Aorta (tissue), 5 donors: ENCODE measurements at places on chromosomes 12 and 14. TPM values are rescaled to one million over a fixed set of nuclear protein-coding genes. Genes with fewer than 3 reads are reported as not detected.

- peak; percentile 33 for DNase-seq
- no peaks in the 10 kb centered on the region for H3K4me1 ChIP-seq
- H3K36me3 ChIP-seq = no peaks in the 10 kb centered on the region
- H3K4me3 ChIP-seq = no peak overlapping the region
These were observed 35.2 kb downstream of the RNFT2 start for GRCh38 chr12:116773276-116773731.

Gene MEG3
- total RNA-seq = 246 TPM

DNA sequence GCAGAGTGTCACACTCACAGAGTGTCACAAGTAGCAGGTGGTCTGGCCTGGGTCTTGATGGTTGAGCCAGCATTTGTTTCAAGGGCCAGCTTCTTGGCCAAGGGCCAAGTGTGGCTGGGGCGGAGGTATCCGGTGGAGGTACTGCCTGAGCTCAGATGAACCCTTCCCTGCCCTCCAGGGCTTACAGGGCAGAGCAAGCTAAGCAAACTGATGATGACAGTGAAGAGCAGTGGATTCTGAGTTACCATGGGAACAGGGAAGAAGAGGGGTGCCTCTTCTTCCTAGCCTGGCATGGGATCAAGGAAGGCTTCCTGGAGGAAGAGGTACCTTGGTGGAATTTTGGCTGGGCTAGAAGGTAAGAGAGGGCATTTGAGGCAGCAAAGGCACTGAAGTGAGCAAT lies 35.7 kb downstream of the MVK start:
- H3K36me3 ChIP-seq = no peaks in the 10 kb centered on the region
- H3K27ac ChIP-seq = no peak overlapping the region
- no peaks in the 10 kb centered on the region for H3K27me3 ChIP-seq
- no peak overlapping the region for H3K4me3 ChIP-seq

- no peak overlapping the region for H3K27ac ChIP-seq
- no peak for DNase-seq
- no peaks in the 10 kb centered on the region for H3K27me3 ChIP-seq
These were observed 59.0 kb upstream of the CAPRIN2 start for GRCh38 chr12:30813525-30814294.

DNA sequence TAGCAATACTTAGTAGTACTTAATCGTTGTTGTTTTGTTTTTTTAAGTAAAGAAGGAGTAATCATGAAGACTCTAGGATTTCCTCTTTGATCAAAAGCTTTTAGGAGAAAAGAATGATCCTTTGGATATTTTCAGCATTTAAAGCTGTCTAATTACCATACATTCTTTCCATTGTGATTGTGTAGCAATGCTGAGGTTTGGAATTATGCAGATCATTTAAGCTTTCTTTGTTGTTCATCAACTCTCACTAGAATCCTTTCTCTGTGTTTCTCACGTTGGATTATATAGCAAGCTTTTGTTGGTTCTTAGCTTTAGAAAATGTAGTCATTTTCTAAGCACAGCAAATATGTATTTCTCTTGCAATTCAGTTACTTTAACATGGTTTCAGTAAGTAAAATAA lies 25.8 kb downstream of the CCDC91 start:
- H3K27me3 ChIP-seq = no peaks in the 10 kb centered on the region
- H3K4me1 ChIP-seq = peaks cover 3% of the 10 kb centered on the region
- H3K4me3 ChIP-seq = no peak overlapping the region
- H3K27ac ChIP-seq = no peak overlapping the region
- no peaks in the 10 kb centered on the region for H3K36me3 ChIP-seq

Gene IL31
- not detected for total RNA-seq

Gene GPRC5A
- total RNA-seq = 36.6 TPM

GRCh38 chr14:81826081-81826480 lies 292.4 kb upstream of the SEL1L start:
- no peak overlapping the region for H3K27ac ChIP-seq
- H3K4me1 ChIP-seq = no peaks in the 10 kb centered on the region
- H3K27me3 ChIP-seq = no peaks in the 10 kb centered on the region
- H3K4me3 ChIP-seq = no peak overlapping the region
- no peak for DNase-seq

DNA sequence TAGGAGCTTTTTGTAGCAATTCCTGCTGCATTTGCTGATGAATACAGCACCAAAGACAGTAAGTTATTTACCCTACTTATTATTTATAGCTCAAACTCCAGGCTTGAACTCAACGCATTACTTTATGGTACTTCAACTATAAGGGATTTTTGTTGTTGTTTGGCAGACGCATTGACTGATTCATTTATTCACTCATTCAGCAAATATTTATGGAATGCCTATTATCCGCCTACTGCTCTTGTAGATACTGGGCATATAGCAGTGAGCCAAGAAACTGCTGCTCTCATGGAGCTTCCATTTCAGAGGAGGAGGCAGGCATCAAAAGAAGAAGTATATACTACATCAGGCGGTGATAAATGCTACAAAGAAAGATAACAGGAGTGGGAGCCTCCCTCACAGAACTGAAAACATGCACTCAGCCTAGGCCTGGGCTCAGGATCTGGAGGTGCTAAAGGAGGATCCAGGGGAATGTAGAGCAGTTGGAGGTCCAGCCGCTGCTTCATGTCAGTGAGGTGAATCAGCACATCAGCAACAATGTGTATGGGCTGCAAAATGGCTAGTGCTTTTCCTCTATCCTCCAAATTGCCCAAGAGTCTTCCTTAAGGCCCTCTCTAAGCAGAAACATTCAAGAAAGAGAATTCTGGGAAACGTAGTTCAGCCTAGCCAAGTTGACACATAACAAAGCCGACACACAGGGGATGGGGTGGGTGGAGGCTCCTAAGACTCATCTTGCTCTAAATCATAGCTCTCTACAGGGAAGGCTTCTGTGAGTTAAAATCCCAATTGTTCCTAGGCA lies 157.5 kb downstream of the NRXN3 start:
- H3K27ac ChIP-seq = no peak overlapping the region
- H3K4me3 ChIP-seq = no peak overlapping the region
- no peaks in the 10 kb centered on the region for H3K4me1 ChIP-seq
- H3K36me3 ChIP-seq = no peaks in the 10 kb centered on the region

DNA sequence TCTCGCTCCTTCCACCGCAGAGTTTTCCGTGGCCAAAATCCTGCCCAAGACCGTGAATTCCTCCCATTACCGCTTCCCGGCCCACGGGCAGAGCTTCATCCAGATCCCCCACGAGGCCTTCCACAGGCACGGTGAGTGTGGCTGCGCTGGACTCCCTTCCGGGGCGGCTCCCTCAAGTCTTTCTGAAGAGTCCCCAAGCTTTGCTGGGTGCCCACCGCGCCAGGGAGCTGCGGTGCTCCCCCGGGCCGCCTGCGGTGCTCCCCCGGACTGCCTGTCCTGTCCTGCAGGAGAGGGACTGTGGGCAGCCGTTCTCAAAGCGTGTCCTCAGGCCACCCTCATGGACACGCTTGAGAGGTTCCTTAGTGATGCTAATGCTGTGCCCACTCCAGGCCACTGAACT lies 50.5 kb downstream of the ADGRD1 start:
- peak; percentile 31 for DNase-seq
- H3K36me3 ChIP-seq = no peaks in the 10 kb centered on the region
- no peak overlapping the region for H3K4me3 ChIP-seq
- no peak overlapping the region for H3K27ac ChIP-seq
- H3K4me1 ChIP-seq = no peaks in the 10 kb centered on the region

DNA sequence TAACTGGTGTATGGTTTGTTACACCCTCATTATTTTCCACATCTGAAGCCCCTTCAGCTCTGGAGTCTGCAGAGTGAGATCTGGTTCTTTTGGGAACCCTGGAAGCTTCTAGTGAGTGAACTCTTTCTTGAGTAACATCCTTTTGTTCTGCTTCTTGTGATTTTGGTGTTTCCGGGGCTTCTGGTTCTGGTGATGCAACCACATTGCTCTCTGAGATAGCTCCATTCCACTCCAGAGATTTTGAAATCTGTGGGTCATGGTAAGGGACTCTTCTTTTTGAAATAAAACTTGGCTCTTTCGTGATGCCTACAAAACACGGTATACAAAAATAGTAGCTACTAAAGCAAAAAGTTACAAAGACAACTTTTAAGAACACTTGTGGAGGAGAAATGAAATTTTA lies 5.4 kb downstream of the MDM1 start:
- H3K36me3 ChIP-seq = peaks cover 2% of the 10 kb centered on the region
- no peak overlapping the region for H3K4me3 ChIP-seq
- H3K4me1 ChIP-seq = no peaks in the 10 kb centered on the region
- no peaks in the 10 kb centered on the region for H3K27me3 ChIP-seq
- DNase-seq = no peak
- H3K27ac ChIP-seq = no peak overlapping the region

Gene TAS2R14
- total RNA-seq = 5.2 TPM

- no peak overlapping the region for H3K27ac ChIP-seq
- no peaks in the 10 kb centered on the region for H3K27me3 ChIP-seq
- H3K36me3 ChIP-seq = no peaks in the 10 kb centered on the region
- no peaks in the 10 kb centered on the region for H3K4me1 ChIP-seq
- no peak overlapping the region for H3K4me3 ChIP-seq
- no peak for DNase-seq
These were observed 30.5 kb upstream of the LMNTD1 start for GRCh38 chr12:25583545-25583944.

DNA sequence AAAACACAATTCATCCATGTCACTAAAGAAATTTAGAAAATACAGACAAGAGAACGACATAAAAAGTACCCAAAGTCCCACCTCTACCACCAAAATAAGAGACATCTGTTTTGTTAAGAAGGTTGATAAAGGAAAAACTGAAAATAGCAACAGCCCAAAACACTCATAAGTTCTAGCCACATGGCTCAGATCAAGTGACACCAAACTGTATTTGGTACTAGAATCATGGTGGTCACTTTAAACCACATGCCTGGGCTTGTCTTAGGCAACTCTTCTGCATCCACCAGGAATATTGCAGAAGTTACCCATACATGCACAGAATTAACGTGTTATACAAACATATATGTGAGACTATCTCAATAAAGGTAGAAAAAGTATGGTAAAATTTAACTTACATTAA lies 78.2 kb upstream of the GTF2A1 start:
- H3K4me3 ChIP-seq = no peak overlapping the region
- H3K4me1 ChIP-seq = no peaks in the 10 kb centered on the region
- H3K27me3 ChIP-seq = no peaks in the 10 kb centered on the region
- DNase-seq = no peak
- H3K36me3 ChIP-seq = no peaks in the 10 kb centered on the region
- no peak overlapping the region for H3K27ac ChIP-seq

DNA sequence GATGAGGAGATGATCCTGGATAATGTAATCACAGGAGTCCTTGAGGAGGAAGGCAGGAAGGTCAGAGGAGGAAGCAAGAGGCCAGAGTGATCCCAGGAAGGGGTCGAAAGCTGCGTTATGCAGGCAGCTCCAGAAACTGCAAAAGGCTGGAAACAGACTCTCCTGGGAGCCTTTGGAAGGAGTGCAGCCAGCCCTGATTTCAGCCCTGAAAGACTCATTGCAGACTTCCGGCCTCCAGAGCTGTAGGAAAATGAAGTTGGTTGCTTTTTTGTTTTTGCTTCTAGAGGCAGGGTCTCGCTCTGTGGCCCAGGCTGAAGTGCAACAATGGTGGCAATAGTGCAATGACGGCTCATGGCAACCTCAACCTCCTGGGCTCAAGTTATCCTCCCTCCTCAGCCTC lies 44.6 kb upstream of the FZD10 start:
- DNase-seq = no peak
- H3K4me3 ChIP-seq = no peak overlapping the region
- H3K27me3 ChIP-seq = no peaks in the 10 kb centered on the region

Gene P2RX2
- total RNA-seq = not detected

- no peaks in the 10 kb centered on the region for H3K4me1 ChIP-seq
- peaks cover 2% of the 10 kb centered on the region for H3K36me3 ChIP-seq
- no peaks in the 10 kb centered on the region for H3K27me3 ChIP-seq
- H3K4me3 ChIP-seq = no peak overlapping the region
- DNase-seq = peak; percentile 11
- no peak overlapping the region for H3K27ac ChIP-seq
These were observed 39.0 kb downstream of the GPR68 start for GRCh38 chr14:91205459-91205858.

DNA sequence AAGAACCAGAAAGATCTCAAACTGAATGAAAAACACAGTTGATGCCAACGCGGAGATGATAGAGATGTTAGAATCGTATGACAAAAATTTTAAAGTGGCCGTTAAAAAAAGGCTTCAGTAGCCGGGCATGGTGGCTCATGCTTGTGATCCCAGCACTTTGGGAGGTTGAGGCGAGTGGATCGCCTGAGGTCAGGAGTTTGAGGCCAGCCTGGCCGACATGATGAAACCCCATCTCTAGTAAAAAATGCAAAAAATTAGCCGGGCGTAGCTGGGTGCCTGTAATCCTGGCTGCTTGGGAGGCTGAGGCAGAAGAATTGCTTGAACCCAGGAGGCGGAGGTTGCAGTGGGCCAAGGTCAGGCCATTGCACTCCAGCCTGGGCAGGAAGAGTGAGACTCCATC lies 5.4 kb upstream of the ACVRL1 start:
- no peaks in the 10 kb centered on the region for H3K36me3 ChIP-seq
- no peak overlapping the region for H3K27ac ChIP-seq
- H3K4me3 ChIP-seq = no peak overlapping the region
- H3K27me3 ChIP-seq = no peaks in the 10 kb centered on the region
- no peaks in the 10 kb centered on the region for H3K4me1 ChIP-seq

DNA sequence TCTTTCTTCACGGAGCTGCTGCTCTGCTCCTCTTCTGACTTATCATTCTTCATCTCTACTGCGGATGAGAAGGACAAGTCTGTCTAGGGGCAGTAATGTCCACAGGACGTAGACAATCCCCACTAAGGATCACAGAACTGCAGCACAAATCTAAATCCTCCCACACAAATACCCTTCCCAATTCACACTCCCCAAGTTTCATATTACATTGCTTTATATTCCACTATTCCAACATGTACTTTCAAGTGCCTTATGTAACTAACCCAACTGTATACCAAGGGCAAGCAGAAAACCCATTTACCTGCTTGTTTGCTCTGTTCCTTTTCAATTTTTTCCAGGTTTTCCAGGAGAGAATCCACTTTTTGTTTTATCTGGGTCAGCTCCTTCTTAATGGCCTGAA lies 55.6 kb upstream of the OR5AU1 start:
- no peak overlapping the region for H3K27ac ChIP-seq
- H3K36me3 ChIP-seq = peaks cover 9% of the 10 kb centered on the region
- no peak for DNase-seq
- H3K27me3 ChIP-seq = no peaks in the 10 kb centered on the region
- no peak overlapping the region for H3K4me3 ChIP-seq

DNA sequence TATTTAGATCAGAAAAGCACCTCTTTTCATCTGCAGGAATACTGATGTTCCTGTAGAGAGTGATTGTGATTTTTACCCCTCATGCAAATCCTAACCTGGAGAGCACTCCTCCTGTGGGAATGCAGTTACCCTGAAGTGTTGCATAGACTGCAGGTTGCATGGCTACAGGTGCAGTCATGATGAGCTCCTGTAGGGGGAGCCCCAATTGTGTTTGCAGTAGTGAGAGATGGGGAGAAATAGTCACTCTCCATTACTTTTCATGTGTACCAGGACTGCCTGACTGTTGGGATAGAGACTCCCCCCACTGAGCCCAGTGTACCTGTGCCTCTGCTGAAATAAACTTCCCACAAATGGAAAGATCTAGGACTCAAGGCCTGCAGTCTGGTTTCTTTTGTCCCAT lies 1086.5 kb downstream of the SLC6A15 start:
- H3K36me3 ChIP-seq = no peaks in the 10 kb centered on the region
- H3K27ac ChIP-seq = no peak overlapping the region
- no peaks in the 10 kb centered on the region for H3K4me1 ChIP-seq
- DNase-seq = no peak
- H3K4me3 ChIP-seq = no peak overlapping the region
- no peaks in the 10 kb centered on the region for H3K27me3 ChIP-seq

Gene KCNA5
- total RNA-seq = 84.9 TPM

- H3K4me1 ChIP-seq = no peaks in the 10 kb centered on the region
- H3K27me3 ChIP-seq = no peaks in the 10 kb centered on the region
- H3K4me3 ChIP-seq = no peak overlapping the region
- DNase-seq = no peak
- no peak overlapping the region for H3K27ac ChIP-seq
These were observed 8.1 kb upstream of the DYRK4 start for GRCh38 chr12:4553943-4554342.
